ENCODE measurements at places on chromosomes 12 and 14. TPM values are rescaled to one million over a fixed set of nuclear protein-coding genes. Genes with fewer than 3 reads are reported as not detected.

DNA sequence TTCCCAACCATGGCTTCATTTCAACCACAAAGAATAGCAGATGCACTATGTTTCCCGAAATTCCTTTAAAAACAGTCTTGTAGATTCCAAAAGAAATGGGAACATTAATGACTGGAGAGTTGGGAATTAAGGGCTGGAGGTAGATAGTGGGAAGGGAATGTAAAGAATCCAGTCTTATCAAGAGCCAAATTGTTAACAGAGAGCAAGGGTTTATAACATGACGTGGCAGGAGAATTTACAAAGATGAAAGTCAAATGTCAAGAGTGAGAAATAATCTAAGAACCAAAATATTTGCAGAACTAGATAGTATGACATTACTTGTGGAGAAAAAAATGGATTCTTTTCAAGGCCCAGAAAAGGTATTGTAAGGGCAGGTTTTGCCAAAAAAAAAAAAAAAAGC, 200.9 kb downstream of the GRIN2B start:
- H3K27me3 ChIP-seq = no peaks in the 10 kb centered on the region
- H3K36me3 ChIP-seq = no peaks in the 10 kb centered on the region
- H3K27ac ChIP-seq = no peak overlapping the region

DNA sequence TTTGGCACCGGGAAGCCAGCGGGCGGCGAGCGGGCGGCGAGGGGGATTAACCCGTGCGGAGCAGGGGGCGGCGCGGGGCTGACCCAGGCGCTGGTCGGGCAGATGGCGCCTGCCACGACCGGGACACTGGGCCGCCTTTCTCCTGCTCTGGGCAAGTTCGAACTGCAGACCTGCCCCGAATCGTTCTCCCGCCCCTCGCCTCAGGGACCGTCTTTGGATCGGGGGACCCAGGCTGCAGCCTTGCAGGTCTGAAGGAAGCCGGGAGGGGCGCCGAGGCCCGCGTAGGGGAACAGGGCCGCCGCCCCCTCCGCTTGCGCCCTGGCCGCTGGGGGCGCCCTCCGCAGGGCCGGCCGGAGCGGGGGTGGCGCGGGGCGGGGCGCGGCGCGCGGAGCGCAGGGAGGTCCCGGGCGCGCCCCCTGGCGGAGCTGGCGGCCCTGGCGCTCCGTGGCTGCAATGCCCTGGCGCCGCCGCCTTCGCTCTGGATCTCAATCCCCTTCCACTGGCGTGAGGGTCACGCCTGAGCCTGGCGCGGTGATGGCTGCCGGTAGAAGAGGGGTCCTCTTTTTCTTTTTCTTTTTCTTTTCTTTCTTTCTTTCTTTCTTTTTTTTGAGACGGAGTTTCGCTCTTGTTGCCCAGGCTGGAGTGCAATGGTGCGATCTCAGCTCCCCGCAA, 449 bp upstream of the LTBP2 start:
- peaks cover 30% of the 10 kb centered on the region for H3K4me1 ChIP-seq
- no peaks in the 10 kb centered on the region for H3K36me3 ChIP-seq
- peak; percentile 76 for DNase-seq
- H3K27me3 ChIP-seq = peaks cover 43% of the 10 kb centered on the region

DNA sequence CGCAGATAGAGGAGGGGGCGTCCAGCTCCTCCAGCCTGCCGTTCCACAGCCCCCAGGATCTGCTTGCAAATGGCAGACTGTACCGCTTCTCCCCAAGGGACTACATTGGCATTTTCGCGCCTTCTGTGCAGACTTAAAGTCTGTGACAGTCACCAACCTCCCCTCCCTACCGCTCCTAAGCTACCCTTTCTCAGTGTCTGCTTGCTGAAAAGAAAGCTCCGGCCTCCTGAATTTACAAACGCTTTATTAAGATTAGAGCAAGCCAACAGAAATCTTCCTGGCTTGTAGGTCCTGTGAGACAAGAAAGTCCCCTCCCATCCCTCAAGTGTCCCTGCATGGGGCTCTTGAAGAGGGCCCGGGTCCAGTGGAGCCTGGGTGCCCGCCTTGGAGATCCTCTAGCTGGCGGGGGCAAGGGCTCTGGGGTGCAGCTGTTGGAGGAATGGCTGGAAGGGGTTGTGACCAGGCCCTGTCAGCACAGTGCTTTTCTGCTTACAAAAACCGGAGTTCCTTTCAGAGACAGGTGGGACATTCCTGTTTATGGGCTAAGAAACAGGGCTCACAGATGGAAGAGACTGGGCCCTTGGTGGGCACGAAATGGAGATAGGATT, 2.8 kb upstream of the DLK1 start:
- H3K4me1 ChIP-seq = no peaks in the 10 kb centered on the region
- no peak overlapping the region for H3K27ac ChIP-seq
- H3K36me3 ChIP-seq = no peaks in the 10 kb centered on the region

DNA sequence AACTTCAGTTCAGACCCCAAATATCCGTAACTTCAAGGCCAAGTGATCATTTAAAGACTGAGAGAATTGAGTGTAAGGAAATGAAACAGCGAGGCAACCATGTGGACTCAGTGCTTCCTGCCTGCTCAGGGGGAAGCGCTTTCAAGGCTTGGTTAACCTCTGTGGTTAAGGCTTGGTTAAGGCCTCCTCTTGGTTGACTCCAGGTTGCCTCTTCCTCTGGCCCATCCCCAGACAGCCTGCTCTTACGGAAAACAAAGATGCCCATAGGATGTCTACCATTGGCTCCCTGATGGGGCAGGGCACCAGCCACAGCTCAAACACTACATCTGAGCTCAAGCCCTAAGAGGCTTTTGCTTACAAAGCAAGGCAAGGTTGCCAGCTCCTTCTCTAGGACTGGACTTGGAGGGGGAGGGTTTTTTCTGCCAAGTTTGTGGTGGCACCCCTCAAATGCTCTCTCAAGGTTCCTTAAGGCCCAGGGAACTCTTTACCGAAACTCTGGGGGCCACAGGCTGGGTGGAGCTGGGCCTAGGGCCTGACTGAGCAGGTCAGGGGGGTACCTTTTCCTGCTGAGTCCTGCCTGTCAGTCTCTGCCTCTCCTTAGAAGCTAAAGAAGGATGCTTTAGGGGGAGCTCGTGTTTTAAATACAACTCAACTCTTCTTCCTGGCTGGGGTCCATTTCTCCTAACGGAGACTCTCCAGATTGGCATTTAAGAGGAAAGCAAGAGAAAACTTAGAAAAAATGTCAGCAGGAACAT, 13.7 kb downstream of the COL2A1 start:
- peak overlapping the region; percentile 53 for H3K27ac ChIP-seq
- peaks cover 16% of the 10 kb centered on the region for H3K4me1 ChIP-seq
- H3K27me3 ChIP-seq = peaks cover 56% of the 10 kb centered on the region
- no peak overlapping the region for H3K4me3 ChIP-seq
- DNase-seq = peak; percentile 69
- H3K36me3 ChIP-seq = no peaks in the 10 kb centered on the region

- no peaks in the 10 kb centered on the region for H3K27me3 ChIP-seq
- H3K27ac ChIP-seq = peak overlapping the region; percentile 85
- peaks cover 26% of the 10 kb centered on the region for H3K4me1 ChIP-seq
- H3K4me3 ChIP-seq = peak overlapping the region; percentile 83
These were observed 448.7 kb upstream of the OR4E1 start for GRCh38 chr14:22122227-22122818.

GRCh38 chr12:63917864-63918799, 73.6 kb downstream of the SRGAP1 start:
- no peaks in the 10 kb centered on the region for H3K36me3 ChIP-seq
- no peaks in the 10 kb centered on the region for H3K27me3 ChIP-seq
- no peak overlapping the region for H3K4me3 ChIP-seq
- no peak for DNase-seq
- H3K4me1 ChIP-seq = no peaks in the 10 kb centered on the region

GRCh38 chr12:132117558-132117875, 26.6 kb downstream of the DDX51 start:
- peaks cover 26% of the 10 kb centered on the region for H3K36me3 ChIP-seq
- H3K4me3 ChIP-seq = no peak overlapping the region
- no peak for DNase-seq
- H3K4me1 ChIP-seq = no peaks in the 10 kb centered on the region
- no peaks in the 10 kb centered on the region for H3K27me3 ChIP-seq
- H3K27ac ChIP-seq = no peak overlapping the region

DNA sequence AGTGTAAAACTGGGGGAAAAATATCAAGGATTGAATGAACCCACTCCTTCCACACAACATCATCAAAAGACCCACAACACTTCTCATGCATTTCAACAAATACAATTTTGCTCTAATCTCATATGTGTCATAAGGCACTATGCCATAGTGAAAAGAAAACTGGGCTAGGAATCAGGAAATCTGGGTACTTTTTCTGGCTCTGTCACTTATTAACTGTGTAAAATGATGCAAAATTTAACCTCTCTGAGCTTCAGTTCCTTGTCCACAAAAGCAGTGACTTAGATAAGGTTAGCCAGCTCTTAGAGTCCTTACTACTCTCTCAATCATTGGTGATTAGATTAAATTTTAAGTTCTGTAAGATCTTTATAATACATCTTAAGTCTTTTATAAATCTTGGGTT, 250.5 kb upstream of the SOX5 start:
- no peak overlapping the region for H3K27ac ChIP-seq
- no peak for DNase-seq
- no peaks in the 10 kb centered on the region for H3K27me3 ChIP-seq

DNA sequence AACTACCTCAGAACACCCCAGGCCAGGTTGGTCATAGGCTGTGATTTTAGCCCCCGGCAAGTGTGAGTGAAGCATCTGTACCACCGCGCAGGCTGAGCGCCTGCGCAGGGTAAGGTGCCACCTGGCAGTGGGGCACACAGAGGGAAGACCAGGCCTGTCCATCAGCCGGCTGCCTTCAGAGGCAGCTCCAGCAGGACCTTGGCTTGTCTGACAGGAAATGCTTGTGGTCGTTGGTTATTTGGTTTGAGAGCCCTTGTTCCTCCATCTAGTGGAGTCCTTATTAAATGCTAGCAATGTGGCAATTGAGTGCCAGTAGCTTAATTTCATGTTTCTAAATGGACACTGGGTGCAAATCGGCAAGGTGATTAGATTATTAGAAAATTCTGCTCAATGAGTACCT, 27.5 kb downstream of the SLC25A29 start:
- no peaks in the 10 kb centered on the region for H3K27me3 ChIP-seq
- H3K4me1 ChIP-seq = peaks cover 37% of the 10 kb centered on the region
- peaks cover 51% of the 10 kb centered on the region for H3K36me3 ChIP-seq
- no peak overlapping the region for H3K4me3 ChIP-seq
- DNase-seq = no peak

GRCh38 chr14:51612449-51612848, 39.3 kb upstream of the FRMD6 start:
- H3K27me3 ChIP-seq = peaks cover 2% of the 10 kb centered on the region
- no peaks in the 10 kb centered on the region for H3K36me3 ChIP-seq
- H3K4me1 ChIP-seq = peaks cover 13% of the 10 kb centered on the region
- no peak for DNase-seq

DNA sequence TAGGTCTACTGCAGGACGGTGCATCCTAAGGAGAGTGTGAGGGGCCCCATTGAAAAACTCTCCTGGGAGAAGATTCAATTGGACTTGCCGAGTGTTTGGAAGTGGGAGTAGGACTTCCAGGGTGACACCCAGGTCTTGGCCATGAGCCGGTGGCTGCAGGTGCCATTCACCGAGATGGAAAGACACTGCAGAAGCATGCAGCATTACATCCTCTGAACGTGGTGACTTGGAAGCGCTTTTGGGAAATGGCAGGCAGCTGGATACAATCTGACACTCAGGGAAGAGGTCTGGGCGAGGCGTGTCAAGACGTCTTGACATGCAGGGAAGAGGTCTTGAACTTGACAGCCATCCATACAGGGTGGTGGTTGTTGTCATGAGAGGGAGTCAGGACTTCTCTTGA, 126.9 kb downstream of the PAPOLA start:
- H3K27ac ChIP-seq = no peak overlapping the region
- DNase-seq = no peak
- no peak overlapping the region for H3K4me3 ChIP-seq
- H3K4me1 ChIP-seq = no peaks in the 10 kb centered on the region

GRCh38 chr14:101502761-101503392, 58.4 kb upstream of the DIO3 start:
- no peak overlapping the region for H3K27ac ChIP-seq
- H3K27me3 ChIP-seq = no peaks in the 10 kb centered on the region
- no peak overlapping the region for H3K4me3 ChIP-seq
- H3K36me3 ChIP-seq = no peaks in the 10 kb centered on the region
- H3K4me1 ChIP-seq = no peaks in the 10 kb centered on the region

GRCh38 chr12:26435069-26435404, 239.7 kb downstream of the SSPN start:
- no peaks in the 10 kb centered on the region for H3K36me3 ChIP-seq
- no peak overlapping the region for H3K4me3 ChIP-seq
- H3K27me3 ChIP-seq = no peaks in the 10 kb centered on the region
- H3K4me1 ChIP-seq = no peaks in the 10 kb centered on the region
- no peak for DNase-seq
- H3K27ac ChIP-seq = no peak overlapping the region

DNA sequence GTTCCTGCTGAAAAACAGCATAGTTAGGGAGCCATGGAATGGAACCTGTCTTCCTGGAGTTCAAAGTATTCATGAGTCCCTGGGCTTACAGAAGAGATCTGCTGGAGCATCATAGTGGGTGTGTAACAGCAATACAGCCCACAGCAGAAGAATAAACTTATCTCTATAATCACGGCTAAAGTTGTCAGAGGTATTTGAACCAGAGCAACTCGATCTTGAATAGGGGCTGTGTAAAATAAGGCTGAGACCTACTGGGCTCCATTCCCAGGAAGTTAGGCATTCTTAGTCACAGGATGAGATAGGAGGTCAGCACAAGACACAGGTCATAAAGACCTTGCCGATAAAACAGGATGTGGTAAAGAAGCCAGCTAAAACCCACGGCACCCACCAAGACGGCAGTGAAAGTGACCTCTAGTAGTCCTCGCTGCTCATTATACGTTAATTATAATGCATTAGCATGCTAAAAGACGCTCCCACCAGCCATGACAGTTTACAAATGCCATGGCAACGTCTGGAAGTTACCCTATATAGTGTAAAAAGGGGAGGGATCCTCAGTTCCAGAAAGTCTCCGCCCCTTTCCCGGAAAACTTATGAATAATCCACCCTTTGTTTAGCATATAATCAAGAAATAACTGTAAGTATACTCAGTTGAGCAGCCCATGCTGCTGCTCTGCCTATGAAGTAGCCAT, 223.4 kb downstream of the PCNX1 start:
- no peaks in the 10 kb centered on the region for H3K27me3 ChIP-seq
- H3K4me3 ChIP-seq = no peak overlapping the region
- DNase-seq = no peak
- peaks cover 14% of the 10 kb centered on the region for H3K4me1 ChIP-seq
- no peak overlapping the region for H3K27ac ChIP-seq

DNA sequence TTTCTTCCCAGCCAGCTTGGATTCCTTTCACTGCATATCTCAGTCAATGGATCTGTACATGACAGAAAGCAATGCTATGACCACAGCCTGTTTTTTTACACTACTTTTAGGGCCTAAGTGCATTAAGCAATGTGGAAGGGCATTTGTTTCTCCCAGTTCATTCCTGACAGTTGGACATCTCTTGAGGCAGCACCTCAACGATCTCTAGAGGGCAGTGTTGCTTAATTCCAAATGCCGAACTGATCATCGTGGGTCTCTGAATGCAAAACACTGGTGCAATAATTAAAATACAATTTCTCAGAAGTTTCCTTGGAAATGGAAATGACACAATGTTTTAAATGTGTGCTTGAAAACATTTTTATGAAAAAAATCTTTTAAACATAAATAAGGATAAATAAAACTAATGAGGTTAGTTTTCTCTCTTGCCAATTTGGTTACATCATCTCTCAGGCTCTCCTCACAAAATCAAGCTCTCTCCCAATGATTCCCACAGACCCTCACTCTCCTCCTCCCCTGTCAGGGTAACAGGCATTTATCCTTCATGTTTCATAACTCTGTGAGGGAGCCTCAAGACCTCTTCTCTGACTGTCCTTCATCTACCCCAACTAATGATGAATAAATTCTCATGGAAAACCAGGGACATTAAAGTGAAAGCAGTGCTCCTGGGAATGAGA, 192.4 kb upstream of the SLC16A7 start:
- H3K27me3 ChIP-seq = peaks cover 10% of the 10 kb centered on the region
- H3K36me3 ChIP-seq = no peaks in the 10 kb centered on the region
- H3K4me3 ChIP-seq = no peak overlapping the region
- no peak overlapping the region for H3K27ac ChIP-seq
- no peak for DNase-seq

Gene OR4E2
- not detected for total RNA-seq

Gene GPR135
- total RNA-seq = 2.4 TPM

Gene LRRC43
- total RNA-seq = 1.6 TPM

Measured in activated T-helper 2 cell treated with anti-CD3 and anti-CD28 coated beads, Interferon-gamma antibody, Interleukin-2, Interleukin-4, amounts not matched to agents 10 μg/mL and 5 μg/mL and 100 μg/mL, durations not matched to agents 14 hours and 24 hours and 36 hours (primary cell).